ENCODE measurements at places on chromosomes 6 and 20.

- no peak for DNase-seq
Measured at GRCh38 chr20:2814587-2815051, at the start of gene C20orf141. TSS of gene C20orf141 (plus strand) at chr20:2814987. CDS start at chr20:2815185, 198 bp downstream.

- DNase-seq = no peak
Measured at GRCh38 chr20:35626386-35627001, 10.9 kb downstream of the SPAG4 start.

- DNase-seq = no peak
Measured at GRCh38 chr6:167980911-167981580, 16.4 kb upstream of the KIF25 start.

GRCh38 chr20:25000268-25000801 lies 7.8 kb upstream of the APMAP start:
- peak; percentile 41 for DNase-seq

DNA sequence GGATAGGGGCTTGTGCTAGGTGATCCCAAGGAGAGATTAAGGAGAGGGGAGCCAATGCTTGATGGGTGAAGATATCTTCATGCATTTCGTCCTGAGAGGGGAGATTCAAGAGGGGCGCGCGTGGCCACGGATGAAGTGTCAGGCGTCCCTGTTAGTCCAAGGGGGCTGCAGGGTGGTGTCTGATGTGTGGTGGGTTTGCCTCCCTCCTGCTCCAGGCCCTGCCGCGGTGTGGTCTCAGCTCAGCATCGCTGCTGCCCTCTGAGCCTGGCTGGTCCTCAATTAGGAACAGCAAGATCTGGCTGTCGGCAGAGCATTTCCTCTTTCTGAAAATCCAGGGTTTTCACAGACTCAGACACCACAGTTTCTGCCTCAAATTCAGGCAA lies 318.0 kb downstream of the THBS2 start:
- no peak for DNase-seq

DNA sequence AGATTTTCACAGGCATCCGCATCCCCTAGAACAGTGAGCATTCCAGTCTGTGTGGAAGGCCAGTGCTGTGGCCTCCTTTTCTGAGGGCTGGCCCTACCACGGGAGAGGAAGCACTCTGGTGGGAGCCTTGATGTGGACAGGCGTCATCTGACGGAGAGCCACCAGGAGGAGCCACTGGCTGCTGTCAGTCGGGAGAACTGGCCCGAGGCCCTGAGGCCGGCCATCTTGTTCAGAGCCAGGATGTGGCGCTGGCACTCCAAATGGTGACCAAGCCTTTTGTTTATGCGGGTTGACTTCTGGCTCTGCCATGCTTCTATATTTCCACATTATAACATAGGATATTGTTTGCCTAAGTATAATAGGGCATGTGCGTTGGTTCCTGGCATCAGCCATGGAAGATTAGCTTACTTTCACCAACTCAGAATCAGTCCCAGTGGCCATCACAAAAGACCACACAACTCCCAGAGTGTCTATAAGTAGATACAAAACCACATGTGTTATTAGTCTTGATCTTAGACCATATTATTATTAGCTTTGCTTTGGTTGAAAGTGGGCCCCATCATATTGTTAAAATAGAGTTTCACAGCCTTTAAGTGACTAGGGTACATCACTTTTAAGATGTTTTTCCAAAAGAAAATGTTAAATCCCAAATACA lies 273.9 kb upstream of the TAB2 start:
- DNase-seq = no peak

DNA sequence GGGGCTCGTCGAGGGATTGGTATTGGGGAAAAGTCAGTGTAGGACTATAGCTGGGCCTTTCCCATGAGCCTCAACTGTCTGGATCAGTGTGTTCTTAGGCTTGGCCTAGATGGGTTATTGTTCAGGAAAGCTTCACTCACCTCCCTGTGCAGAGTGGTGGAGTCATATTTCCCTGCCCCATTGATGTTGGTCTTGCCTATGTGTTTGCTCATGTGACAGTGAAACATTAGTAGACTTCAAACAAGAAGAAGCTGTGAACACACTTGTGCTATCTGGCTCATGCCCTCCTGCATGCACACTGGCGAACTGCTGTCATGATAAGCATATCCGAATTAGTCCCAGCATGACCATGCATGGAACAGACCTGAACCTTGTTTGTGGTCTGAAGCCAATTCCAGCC lies 171.1 kb downstream of the DHX35 start:
- no peak for DNase-seq

DNA sequence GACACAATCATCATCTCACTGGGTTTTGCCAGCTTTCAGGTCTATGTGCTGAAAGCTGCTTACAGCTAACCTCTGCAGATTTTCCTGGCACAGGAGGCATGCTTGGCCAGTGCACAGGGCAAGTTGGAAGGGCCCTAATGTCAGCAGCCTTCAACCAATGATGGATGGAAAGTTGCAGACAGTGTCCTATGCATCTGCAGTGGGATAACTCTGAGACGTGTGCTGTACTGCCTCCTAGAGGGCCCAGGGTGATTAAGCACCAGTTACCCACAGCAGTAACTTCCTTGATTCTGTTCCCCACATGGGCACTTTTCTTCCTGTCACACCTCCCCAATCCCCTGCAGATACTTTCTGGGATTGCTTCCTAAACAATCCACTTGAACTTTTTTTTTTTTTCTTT lies 38.6 kb downstream of the OVOL2 start:
- DNase-seq = no peak

GRCh38 chr6:128929869-128930268 lies 46.9 kb downstream of the LAMA2 start:
- no peak for DNase-seq

Data from DMS79 treated with DMSO at 0.1 percent for 48 hours (cell line).